ENCODE measurements at places on chromosomes 13 and 19. TPM values are rescaled to one million over a fixed set of nuclear protein-coding genes. Genes with fewer than 3 reads are reported as not detected.

Gene NCAN
- 0.80 TPM for total RNA-seq

GRCh38 chr19:1774989-1775772 is 21.9 kb downstream of the ONECUT3 start:
- DNase-seq: no peak

Gene ACP7
- total RNA-seq: 0.29 TPM

GRCh38 chr19:49954933-49955332 is 6.0 kb downstream of the SIGLEC11 start:
- no peak for DNase-seq

DNA sequence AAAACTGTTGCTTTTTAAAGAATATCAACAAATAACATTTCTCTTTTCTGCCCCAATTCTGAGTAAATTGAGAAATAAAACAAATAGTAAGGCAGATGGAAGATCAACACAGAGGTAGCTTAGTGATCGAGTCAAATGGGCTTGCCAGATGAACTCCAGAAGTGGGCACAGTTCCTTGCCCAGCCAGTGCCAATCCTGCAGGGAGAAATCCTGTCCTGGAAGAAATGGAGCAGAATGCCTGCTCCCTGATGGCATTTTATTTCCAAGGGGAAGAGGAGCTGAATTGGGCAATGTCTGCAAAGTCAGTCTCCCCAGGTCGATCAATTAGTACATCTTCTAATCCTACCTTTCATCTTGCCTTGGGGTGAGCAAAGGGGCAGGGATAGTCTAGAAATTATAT is 225.3 kb downstream of the NHLRC3 start:
- no peak for DNase-seq

Gene PTH2
- total RNA-seq: not detected

Gene FOXA3
- 3.3 TPM for total RNA-seq

Gene SIGLEC10
- not detected for total RNA-seq

Gene TNPO2
- 99.7 TPM for total RNA-seq

DNA sequence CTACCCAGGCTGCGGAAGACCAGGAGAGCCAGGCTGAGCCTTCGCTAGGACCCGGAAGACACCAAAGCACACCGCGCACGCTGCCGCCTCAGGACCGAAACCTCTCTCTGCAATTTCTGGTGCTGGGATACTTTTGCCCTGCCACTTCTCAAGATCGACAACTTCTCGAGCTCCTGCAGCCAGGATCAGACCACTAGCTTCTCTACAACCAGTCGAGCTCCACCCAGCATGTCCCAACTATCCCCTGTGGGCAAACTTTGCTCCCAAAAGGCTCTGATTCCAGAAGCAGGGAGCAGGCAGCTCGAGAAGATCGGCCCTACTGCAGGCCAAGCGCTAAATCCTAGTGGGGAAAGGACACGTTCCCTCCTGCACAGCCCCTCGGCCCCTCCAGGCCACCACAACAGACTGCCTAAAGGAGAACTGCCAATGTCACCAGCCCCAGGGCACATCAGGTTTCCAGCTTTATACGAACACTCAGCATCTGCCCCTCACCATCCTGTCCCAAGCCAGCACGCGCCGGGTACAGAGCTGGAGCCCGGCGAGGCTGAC is 979 bp downstream of the AKAP8 start:
- no peak for DNase-seq

DNA sequence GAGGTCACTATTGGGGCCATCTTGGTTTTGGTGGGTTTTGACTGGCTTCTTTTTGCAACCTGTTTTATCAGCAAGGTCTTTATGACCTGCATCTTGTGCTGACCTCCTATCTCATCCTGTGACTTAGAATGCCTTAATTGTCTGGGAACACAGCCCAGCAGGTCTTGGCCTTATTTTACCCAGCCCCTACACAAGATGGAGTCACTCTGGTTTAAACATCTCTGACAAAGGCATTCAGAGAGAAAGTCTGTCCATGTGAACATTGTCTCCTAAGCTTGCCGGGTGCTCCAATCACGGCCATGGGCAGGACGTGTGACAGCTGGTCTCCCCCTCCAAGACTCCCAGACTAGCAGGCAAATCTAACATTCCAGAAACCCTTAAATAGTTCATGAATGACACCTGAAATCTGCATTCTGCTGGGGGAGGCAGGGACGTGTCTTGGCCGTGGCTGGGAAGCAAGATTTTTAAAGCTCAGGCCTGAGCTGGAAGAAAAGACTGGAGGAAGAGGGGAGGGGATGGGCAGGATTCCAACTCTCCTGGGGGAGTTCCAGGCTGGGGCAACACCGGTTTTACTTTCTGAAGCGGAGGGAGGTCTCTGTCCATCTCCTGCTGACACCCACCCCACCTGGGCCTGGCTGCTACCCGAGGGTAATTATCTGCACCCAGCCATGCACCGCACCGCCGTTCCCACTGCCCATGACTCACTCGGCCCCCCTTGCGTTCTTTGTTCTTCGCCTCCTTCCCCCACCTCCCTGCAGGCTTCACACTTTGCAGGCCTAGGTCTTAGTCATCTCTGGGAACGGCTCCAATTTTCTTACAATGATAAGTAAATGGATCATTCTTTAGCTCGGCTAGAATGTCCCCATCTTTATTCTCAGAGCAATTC is 11.6 kb upstream of the OR1M1 start:
- peak; percentile 77 for DNase-seq

- no peak for DNase-seq
These were observed 48.3 kb upstream of the URI1 start for GRCh38 chr19:29893606-29894284.

Gene LILRB2
- total RNA-seq: not detected

DNA sequence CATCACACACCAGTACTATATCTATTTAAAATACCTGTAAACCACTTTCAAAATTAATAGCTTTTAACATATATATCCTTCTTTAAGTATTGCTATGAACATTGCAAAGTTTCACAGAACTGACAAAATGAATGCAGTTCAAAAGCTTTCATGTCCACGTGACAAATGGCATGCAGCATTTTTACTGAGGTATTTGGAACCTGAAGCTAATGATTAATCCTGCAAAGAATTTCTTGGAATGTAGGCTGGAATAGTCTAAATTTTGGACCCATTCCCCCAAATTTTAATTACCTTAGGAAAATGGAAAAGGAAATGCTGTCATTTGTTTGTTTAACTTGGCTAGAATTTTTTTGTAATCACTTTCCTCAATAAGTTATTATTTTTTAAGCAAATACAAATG is 423.8 kb upstream of the GPC6 start:
- DNase-seq: no peak

DNA sequence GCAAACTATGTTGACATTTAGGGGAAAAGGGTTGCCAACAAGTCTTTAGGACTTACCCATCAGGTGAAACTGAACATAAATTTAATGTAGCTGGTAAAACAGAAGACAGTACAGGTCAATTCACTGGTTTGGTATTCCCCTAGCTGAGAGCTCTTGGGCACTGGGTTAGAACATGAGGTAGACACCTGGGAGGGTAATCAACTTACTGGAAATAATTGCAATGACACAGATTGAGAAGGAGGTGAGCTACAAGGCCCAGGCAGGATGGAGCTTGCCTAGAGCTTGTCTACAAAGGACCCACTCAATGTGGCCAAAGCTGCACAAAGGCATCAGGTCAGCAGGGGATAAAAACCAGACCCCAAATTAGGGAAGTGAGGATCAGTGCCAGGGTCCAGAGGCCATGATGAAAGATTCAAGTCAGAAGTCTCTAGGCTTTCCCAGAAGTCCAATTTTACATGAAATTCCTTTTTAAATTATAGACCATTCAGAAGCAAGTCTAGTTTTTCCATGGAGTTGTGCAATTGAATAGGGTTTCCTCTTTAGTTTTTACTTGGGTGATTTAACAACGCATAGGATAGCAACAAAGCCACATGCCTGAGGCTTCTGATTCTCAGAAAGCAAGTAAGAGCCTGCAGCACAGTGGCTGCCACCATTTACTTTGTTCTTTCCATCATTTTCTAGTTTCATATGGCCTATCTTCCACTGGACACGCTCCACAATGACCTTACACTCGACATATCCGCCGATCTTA is 194.0 kb downstream of the NDFIP2 start:
- DNase-seq: no peak

Gene RRAS
- 10.6 TPM for total RNA-seq

GRCh38 chr19:9936326-9937000 is at the start of gene OLFM2:
Gene OLFM2, minus strand, starts transcription at chr19:9936515. Its CDS starts 149 bp downstream, at chr19:9936366.
- no peak for DNase-seq

- no peak for DNase-seq
These were observed 671.1 kb upstream of the SPRY2 start for GRCh38 chr13:81012031-81012430.

DNA sequence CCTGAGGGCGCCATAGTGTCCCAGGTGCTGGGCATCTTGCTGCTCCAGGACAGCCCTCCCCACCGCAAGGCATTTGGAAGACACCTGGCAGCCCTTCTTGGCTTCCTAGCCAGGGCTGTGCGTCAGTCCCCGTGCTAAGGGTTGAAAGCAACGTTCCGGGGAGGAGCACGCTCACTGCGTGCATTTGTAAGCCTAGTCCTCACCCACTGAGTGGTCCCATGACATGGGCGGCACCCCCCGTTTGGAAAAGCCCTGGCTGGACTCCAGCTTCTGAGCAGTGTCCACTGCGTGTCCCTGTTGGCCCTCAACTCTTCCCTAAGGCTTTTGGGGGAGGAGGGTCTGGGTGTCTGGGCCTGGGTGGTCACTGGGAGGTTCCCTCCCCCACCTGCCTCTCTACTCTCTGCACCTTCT is 76.3 kb upstream of the GPR183 start:
- no peak for DNase-seq

Gene LIM2
- total RNA-seq: not detected

DNA sequence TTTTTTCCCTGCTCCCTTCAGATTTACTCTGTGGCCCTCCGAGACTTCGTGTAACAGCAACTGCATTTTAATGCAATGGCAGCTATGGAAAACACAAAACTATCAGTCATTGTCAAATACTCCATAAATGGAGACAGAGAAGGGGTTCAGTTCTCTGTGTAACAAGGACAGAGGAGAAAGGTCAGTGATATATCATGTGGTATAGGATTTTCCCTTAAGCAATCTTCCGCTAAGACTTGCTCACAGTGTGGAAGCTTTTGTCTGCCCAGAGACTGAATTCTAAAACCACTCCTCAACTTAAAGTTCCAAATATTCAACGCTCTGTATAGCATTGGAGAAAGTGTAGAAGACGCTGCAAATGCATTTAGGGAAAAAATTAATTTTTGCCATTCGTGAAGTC is 111.3 kb upstream of the EDNRB start:
- no peak for DNase-seq

Gene ZNF66
- 12.1 TPM for total RNA-seq

DNA sequence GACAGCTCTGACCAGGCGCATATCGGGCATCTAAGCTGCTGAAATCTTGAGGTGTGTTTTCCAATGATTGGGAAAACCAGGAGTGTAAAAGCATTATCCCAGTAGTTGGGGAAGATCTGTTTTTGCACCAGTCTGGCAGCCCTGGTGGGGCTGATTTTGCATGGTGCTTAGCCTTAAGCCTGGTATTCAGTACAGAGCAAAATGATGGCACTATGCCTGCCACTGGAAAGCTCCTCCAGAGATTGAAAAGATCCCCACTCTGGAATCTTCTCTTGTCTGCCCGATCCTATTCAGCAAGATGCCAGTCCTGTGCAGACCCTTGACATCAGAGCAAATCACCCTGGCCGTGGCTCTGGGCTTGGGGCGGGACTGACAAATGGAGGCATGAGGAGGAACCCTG is 44.7 kb upstream of the SIAH3 start:
- DNase-seq: no peak

DNA sequence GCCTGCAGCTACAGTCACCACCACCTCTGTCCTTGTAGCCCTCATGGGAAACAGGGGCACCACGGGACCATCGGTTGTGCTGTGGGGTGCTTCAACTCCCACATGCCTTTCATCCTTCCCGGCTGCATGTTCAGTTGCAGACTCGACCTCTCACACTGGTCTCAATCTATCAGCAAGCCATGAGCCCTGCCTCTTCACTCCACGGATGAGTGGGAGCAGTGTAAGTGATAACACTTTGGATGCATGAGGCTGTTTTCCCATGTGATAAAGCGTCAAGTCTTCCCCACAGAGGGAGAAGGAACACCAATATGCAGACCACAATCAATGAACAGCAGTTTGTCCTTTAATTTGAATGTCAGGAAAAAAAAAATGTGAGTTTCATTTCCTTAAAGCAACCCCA is 12.2 kb downstream of the SERP2 start:
- DNase-seq: no peak

- DNase-seq: no peak
These were observed 44.4 kb downstream of the MTUS2 start for GRCh38 chr13:28864544-28864943.

DNA sequence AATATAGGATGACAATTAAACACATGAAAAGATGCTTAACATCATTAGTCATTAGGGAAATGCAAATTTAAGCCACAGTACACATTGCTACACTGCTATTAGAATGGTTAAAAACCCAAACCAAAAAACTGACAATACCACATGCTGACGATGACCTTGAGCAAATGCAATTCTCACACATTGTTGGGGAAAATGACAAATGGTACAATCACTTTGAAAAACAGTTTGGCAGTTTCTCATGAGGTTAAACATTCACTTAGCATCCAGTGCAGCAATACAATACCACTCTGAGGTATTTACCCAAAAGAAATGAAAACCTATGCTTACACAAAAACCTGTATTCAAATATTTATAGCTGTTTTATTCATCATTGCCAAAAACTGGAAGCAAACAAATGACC is 11.3 kb downstream of the FLT3 start:
- no peak for DNase-seq

DNA sequence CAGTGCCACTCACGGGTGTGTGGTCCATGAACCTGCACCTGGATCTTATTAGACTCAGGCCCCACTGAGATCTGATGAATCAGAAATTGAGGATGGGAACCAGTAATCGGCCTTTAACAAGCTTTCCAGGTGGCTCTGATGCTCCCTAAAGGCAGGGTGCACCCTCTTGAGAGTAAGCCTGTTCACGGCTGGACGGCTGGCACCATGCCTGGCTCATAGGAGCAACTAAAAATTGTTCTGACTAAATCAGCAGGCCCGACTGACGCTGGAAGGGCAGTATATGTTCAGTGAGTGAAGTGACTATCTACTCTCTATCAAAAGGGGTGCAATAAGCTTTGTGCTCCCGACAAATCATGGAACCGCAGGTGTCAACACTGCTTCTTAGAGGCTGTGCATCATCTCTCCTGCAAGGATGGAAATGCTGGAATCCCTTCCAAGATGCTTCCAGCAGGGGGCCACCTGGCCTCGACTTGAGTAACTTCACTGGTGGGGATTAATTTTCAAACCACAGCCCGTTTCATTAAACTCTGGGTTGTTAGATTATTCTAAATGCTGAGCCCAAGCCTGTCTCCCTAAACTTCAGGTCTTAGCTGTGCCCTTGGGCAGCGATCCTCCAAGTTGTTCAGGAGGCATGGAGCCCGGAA is 28.4 kb downstream of the TMTC4 start:
- DNase-seq: no peak

Gene NCR1
- not detected for total RNA-seq

- DNase-seq: no peak
These were observed 21.3 kb downstream of the SCGB2B2 start for GRCh38 chr19:34655651-34656050.

All from type B pancreatic cell (in vitro differentiated cells).